ENCODE measurements at places on chromosomes 12 and 14.
A peak's percentile ranks its signal among the peaks of the same experiment; 100 is the strongest.

DNA sequence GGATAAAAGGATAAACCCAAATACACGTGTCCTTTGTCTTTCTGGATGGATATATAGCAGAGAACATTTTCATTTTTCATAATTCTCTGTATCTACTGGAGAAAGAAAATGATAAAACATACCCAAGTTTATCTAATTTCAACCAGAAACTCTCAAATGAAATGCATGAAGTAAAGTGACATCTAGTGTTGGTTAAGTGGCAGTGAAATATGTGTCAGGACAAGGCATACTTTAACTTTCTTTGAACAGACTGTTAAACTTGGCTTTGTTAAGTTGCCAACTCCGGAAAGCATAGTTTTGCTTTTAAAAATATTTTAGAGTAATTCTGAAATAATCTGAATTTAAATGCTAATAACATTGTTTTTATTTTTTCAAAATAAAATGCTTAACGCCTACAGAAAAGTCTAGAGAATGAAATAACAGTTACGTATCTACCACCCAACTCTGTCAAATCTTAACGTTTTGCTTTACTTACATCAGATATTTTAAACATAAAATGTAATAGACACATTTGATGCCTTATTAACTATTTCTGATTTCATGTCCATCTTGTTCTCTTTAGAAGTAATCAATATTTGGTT lies 25.2 kb upstream of the NTN4 start:
- DNase-seq = no peak

GRCh38 chr12:3371018-3371417 lies 120.0 kb upstream of the PRMT8 start:
- no peak for DNase-seq

DNA sequence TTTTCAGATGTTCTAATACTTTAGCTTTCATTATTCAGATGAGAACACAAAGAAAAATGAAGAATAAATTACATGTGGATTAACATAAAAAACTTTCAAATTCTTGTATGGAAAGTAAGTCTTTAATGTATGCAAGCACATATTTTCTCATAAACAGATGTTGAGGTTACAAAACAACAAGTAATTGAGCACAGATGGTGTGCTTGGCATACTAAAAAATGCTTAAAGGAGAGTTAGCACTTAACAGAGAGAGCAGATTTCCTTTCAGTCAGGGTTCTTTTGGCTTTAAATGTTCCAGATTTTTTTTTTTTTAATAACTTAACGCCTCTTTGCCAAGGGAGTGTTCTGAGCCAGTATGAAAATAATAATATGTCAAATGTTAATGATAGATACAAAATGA lies 96.0 kb downstream of the RASSF9 start:
- DNase-seq = no peak

DNA sequence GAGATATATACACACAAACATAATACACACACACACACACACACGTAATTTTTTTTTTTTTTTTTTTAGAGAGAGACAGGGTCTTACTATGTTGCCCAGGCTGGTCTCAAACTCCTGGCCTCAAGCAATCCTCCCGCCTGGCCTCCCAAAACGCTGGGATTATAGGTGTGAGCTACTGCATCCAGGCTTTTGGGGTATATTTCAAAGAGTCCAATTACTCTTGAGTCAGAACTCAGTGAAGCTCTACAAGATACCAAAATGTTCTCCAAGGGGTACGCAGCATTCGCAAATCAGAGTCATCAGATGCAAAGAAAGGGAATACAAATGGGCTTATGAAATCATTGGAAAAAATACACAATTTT lies 54.0 kb downstream of the PHLDA1 start:
- no peak for DNase-seq

- no peak for DNase-seq
Measured at GRCh38 chr12:81809829-81810595, 50.9 kb upstream of the PPFIA2 start.

- DNase-seq = no peak
Measured at GRCh38 chr14:32414808-32415255, 85.7 kb downstream of the AKAP6 start.

DNA sequence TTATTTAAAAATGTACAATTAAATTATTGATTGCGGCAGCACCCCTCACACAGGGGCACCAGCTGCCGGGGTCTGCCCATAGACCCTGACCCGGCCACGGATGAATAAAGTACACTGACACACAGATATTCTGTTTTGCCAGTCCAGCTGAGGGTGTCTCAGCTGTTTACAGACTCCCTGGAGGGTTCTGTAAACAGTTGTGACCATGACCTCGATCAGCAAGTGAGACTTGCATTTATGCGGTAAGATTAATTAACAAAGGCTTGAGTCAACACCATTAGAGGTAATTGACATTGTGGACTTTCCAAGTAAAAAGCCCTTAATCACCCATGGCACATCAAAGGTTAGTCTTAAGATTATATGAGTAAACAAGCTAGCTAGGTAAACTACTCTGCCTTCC lies 94.3 kb downstream of the FUT8 start:
- no peak for DNase-seq

GRCh38 chr12:642633-643474 lies 20.4 kb downstream of the NINJ2 start:
- peak; percentile 87 for DNase-seq

- DNase-seq = no peak
Measured at GRCh38 chr14:25351269-25351668, 301.3 kb upstream of the STXBP6 start.

GRCh38 chr14:60064491-60065072 lies 27.1 kb upstream of the PCNX4 start:
- no peak for DNase-seq

GRCh38 chr12:53844994-53845844 lies 93.4 kb upstream of the HOXC13 start:
- DNase-seq = no peak
